ENCODE measurements at places on chromosomes 5 and 9.

DNA sequence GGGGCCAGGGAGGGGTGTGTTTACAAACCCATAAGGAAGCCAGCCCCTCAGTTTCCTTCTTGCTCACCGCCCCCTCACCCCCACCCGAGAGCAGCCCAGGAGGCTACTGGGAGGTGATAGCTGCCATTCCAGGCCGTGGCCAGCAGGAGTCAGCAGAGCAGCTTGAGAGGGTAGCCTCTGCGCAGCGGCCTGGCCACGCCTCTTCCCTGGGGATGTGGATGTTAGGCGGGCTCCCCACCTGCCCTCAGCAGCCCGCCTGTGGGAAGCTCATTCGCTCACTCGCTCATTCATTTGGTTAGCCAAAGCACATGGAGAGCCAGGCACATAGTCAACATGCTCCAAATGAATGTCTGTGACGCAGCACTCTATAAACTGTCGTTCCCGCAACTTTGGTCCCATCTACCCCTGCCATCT, 6.1 kb upstream of the DPM2 start:
- DNase-seq, result peak; percentile 70

GRCh38 chr9:124210697-124211096, 47.1 kb upstream of the NEK6 start:
- peak; percentile 70 for DNase-seq

GRCh38 chr9:121360601-121361374, 9.3 kb downstream of the STOM start:
- peak; percentile 91 for DNase-seq

GRCh38 chr9:120443489-120443888, 136.5 kb downstream of the CDK5RAP2 start:
- peak; percentile 69 for DNase-seq

DNA sequence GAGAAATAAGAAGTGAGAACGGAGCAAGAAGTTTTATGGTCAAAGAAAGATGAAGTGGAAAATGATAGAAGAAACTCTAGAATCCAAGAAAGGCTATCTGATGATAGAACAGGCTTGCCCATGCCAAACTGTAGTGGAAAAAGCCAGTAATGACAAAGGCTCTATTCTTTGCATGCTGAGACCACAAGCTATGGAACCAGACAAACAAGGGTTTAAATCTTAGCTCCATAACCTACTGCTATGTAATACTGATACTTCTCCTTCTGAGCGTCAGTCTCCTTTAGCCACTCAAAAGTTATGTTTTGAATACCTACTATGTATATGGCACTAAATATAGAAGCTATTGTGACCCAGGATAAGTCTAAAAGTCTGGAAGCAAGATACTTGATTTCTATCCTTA, 51.2 kb upstream of the TRIM32 start:
- DNase-seq, result no peak

DNA sequence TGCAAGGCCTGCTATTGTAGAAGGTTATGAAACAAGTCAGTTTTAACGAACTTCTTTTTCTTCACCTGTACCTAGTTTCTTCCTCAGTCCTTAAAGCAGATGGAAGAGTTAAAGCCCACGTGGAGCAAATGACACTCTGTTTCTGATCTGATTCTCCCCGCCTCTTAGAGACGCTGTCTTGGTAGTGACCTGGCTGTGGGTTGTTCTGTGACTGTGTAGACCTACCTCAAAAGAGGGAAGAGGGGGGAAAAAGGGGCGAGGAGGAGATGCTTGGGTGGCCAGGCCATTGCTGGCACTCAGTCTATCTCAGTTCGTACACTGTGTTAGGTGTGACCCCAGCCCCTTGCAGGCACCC, 610 bp downstream of the GFRA3 start:
- DNase-seq, result no peak

- DNase-seq, result no peak
These were observed 38.6 kb downstream of the CAMK4 start for GRCh38 chr5:111262815-111263214.

DNA sequence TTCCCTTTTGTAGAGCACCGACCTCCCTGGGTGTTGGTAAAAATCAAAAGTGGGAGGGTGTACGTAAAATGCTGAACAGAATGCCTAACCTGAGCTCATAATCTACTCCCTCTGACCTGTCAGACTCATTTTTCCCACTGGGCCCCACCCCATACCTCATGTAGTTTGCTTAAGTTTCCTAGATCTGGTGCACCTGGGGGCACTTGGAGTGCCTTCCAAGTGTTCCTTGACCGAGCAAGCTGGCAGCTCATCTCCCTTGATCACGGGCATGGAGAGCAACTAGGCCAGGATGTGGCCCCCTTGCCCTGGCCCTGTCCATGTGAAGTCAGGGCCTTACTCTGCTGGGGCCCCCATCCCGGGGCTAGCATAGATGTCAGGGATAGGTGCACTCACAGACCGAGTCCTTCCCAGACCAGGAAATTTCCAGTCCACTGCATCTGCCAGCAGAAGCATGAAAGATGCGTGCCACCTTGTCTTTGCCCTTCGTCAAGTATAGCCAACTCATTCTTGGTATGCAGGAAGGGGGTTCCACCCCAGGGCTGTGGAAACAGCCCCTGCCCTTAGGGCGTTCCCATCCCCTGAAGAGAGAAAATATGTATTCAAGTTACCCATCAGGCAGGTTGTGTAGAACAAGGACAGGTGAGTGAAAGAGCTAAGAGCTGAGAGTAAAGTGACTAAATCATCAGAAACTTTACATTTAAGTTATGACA, 41.9 kb downstream of the SLC22A5 start:
- DNase-seq, result no peak

GRCh38 chr5:81629986-81630385, 120.9 kb downstream of the SSBP2 start:
- no peak for DNase-seq

DNA sequence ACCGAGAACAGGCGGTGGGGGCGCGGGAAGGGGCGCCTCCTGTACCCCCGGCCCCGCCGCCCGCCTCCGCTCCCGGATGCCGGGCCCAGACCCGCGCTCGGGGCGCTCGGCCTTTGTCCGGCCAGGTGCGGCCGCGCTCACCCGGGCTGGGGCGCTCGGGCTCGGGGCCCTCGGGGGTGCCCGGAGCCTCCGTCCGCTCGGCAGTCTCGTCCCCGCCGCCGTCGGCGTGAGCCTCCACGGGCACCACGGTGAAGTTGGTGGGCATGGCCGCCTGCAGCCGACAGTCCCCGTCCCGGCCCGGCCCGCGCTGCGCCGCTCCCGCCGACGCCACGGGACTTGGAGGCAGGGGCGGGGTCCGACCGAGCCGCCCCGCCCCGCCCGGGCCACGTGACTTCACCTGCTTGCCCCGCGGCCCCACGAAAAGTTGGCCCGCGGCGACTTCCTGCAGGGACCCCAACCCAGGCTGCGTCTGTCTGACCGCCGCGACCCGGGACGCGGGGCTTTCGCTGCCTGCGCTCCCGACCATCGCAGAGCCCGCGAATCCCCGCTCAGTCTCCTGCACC, at the start of gene SLC12A7:
SLC12A7 (minus strand) TSS at position 337 of the 563 bp plus-strand sequence; CDS start at position 265, 72 bp downstream.
- peak; percentile 16 for DNase-seq

DNA sequence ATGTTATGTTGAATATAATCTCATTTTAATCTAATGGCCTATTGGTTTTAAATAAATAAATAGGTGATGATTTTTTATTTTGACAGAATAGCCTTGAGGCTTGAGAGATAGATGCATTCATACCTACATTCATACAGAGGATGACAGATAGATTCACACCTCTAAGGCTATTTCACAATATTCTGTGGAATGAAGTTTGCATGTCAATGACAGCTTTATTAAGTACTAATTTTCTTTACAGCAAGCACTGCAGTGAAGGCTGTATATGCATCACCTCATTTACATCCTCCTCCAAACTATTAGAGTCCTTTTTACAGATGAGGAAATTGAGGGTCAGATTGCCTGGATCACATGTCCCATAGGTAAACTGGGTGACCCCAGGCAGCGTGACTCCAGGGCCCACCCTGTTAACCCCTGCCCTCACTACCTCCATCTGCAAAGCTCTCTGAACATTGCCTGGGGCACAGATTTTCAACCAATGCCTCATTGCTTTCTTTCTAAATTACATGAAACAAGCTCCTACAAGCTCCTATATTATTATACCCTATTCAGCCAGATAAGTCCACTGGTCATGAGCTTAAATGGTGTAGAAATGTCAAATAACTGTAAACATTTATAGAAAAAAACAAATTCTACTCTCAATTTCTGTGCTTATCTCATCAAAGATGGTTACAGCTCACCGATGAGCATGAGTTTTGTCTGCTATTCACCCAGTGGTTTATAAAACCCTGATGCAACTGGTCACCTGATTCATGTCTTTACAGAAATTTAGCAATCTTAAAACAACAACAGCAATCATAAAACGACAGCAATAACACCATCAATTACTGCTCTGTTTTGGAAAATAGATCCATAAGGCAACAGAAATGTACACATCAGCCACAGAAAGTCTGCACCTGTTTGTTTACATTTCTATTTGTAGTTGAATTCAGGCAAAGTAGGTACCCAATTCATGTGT, 338.0 kb downstream of the NSG2 start:
- no peak for DNase-seq

DNA sequence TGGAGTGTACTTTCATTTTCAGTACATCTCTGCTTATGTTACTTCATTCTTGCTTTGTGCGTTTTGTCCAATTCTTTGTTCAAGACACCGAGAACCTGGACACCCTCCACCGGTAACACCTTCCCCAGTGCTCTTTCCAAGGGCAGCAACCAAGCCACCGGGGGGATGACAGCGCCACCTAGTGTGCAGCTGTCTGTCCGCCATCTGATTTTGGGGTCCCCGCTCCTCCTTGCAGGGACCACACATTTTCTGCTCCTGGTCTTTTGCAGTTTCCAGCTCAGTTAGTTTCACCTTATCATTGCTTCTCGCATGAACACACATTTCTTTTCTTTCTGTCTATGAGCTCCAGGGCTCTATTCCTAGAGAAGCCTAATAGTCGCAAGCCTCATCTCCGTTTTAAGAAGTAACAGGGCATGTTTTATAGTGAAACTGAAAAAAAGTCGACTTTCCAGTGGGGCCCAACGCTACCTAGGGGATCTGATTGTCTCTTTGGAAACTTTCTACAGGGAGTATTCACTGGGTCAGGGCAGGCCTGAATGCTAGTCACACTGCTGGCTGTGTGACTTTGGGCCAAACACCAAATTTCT, 152.1 kb downstream of the FSTL4 start:
- DNase-seq, result no peak

DNA sequence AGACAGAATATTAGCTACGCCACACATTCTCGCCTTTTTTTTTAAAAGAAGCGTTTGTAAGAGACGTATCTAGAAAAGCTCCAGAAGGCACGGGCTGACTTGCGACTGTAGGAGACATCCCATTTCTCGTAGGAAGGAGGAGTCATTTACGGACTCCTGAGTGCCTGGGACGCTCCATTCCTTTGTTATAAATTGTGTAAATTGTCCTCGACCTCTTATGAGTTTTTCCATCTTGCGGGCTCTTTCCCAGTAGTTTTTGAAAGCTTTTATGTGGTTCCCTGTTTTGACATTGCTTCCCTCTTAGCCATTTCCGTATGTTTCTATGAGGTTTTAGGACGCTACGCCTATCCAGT, 1.0 kb downstream of the RABL6 start:
- DNase-seq, result peak; percentile 15

GRCh38 chr9:88875400-88876120, 115.7 kb upstream of the S1PR3 start:
- no peak for DNase-seq

DNA sequence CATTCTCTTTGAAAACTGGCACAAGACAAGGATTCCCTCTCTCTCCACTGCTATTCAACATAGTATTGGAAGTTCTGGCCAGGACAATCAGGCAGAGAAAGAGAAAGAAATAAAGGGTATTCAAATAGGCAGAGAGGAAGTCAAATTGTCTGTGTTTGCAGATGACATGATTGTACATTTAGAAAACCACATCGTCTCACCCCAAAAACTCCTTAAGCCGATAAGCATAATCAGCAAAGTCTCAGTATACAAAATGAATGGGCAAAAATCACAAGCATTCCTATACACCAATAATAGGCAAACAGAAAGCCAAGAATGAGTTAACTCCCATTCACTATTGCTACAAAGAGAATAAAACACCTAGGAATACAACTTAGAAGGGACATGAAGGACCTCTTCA, 21.0 kb upstream of the EPB41L4A start:
- no peak for DNase-seq

DNA sequence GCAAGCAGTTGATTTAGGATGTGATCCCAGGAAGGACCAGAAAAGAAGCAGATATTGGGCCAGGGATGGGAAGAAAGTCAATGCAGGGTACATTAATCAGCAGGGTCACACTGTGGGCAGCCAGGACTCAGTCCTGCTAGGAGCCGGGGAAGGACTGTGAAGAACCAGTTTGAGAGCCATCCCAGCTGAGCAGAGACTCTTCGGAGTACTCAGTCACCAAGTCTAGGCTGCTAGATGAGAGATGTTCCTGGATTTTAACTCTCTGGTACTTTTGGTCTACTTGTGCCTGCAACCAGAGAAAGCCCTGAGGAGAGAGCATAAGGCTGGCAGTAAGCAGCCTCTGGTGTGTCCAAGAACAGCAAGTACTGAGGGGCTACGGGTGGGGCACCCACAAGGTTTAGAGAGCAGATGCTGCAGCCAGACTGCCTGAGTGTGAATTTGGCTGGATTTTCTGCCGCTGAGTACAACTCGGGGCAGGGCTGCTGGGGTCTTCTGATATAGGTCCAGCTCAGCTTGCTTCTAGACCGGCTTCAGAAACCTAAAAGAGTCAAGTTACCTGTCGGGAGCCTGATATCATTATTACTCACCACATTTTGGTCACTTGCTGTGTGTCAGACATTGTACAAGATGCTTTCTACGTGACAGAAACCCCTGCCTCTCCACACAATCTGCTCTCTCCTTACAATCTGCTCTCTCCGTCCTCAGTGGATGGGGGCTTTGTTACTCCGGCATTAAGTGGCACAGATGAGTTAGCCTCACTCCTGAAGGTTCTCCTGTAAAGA, 250.2 kb upstream of the GAS1 start:
- no peak for DNase-seq

DNA sequence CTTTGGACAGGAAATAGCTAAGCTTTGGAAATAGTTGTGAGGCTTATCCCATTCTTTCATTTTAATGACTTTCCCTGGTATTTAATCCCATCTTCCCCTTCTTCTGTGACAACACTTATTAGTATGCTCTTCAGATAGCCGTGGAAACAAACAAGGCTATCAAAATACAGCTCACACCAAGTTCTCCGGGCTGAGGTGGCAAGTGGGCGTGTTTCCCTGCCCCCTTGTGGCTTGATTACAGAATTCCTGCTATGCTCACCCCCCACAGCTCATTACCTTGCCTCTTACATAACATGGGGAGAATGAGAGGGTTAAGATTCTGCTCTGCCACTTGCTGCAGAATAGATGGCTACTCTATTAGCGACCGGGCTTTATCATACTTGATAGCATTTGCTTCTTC, 437.1 kb upstream of the TLE4 start:
- DNase-seq, result peak; percentile 60

DNA sequence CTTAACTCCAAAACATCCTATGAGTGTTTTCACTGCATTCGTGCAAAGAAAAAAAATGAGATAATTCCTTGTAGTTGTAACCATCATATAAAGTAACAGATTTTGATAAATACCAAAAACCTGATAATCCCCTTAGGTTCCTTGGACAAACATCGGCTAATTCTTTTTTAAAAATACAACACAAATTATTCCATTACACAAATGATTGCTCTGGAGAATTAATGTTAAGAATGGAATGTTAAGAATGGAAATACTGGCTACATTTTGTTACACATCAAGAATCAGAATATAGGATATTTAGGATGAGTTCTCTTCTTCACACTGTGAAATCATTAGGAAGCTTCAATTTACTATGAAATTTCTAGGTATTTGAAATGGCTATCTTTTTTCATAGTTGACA, 139.4 kb downstream of the LPAR1 start:
- no peak for DNase-seq
